Fibroblast of upper back skin (primary cell): ENCODE measurements at places on chromosomes 5 and 9.

GRCh38 chr9:98549401-98549800 is 159.3 kb downstream of the GABBR2 start:
- DNase-seq: no peak

- no peak for DNase-seq
Measured at GRCh38 chr9:120315154-120315553, 264.8 kb downstream of the CDK5RAP2 start.

GRCh38 chr5:175712681-175713085 is 54.8 kb downstream of the HRH2 start:
- DNase-seq: no peak

DNA sequence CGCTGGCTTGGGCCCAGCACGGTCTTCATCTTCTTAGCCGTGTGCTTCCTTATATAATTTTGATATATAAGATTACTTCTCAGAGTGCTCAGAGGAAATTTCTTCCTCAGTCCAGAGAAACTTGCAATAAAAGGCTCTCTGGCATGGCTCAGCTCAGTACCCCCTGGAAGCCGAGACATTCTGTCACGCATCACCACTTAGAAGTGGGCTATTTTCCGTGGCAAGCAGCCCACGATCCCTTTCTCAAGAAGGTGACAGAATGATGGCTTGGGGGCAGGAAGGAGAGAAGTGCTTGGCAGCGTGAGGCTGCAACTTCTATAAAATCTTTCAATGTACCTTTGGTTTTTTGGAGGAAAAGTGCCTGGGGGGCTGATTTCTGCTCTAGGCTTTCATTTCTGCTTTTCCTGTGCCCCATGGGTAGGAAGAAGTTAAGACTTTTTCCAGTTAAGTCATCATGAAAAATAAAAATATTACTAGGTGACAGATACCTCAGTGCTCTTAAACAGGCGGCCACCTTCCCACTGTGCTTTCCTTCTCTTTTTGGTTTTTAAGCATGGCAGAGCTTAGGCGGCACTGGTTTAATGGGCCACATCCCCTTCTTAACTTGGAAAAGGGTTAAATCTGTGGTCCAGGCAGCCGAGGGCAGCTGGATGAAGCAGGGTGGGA is 104.6 kb downstream of the MVB12B start:
- no peak for DNase-seq

- DNase-seq: peak; percentile 28
Measured at GRCh38 chr5:43680286-43680685, 77.3 kb downstream of the NNT start.

- DNase-seq: peak; percentile 30
Measured at GRCh38 chr5:27568811-27569210, 530.4 kb upstream of the CDH9 start.

DNA sequence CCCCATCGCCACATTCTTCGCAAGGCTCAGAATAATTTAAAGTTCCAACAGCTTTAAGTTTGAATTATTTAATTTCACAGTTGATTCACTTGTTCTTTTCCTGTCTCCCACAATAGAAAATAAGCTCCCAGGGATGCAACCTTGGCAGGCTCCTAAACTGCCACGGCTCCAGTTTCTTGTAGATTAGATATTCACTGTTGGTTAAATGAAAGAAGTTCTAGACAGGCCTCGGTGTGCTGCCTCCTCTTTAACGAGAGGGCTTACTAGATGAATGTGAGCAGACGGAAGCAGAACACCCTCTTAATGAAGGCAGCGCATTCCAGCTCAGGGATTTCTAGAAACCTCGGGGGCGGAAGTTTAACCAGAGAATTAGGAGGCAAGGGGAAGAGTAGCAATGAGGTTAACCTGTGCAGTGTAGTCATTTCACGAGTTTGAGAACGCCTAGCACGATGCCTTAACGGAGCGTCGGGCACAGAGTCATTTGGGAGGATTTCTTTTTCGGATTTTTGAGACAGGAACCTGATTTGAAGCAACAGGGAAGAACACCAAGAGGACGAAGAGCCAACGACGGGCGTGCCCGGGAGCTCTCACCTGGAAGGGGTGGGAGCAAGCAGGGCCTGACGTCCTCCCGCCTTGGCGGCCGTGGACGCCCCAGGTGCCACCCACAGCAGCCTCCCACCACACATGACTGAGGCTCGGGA is 637 bp upstream of the SMC5 start:
- peak; percentile 71 for DNase-seq

- no peak for DNase-seq
Measured at GRCh38 chr5:122774519-122774860, 390 bp upstream of the SNX2 start.

- no peak for DNase-seq
Measured at GRCh38 chr5:112729630-112730029, 8.1 kb upstream of the APC start.

GRCh38 chr9:35490155-35490909 is 421 bp downstream of the RUSC2 start:
- no peak for DNase-seq

GRCh38 chr5:171599411-171599810 is 180.0 kb downstream of the FGF18 start:
- DNase-seq: no peak

DNA sequence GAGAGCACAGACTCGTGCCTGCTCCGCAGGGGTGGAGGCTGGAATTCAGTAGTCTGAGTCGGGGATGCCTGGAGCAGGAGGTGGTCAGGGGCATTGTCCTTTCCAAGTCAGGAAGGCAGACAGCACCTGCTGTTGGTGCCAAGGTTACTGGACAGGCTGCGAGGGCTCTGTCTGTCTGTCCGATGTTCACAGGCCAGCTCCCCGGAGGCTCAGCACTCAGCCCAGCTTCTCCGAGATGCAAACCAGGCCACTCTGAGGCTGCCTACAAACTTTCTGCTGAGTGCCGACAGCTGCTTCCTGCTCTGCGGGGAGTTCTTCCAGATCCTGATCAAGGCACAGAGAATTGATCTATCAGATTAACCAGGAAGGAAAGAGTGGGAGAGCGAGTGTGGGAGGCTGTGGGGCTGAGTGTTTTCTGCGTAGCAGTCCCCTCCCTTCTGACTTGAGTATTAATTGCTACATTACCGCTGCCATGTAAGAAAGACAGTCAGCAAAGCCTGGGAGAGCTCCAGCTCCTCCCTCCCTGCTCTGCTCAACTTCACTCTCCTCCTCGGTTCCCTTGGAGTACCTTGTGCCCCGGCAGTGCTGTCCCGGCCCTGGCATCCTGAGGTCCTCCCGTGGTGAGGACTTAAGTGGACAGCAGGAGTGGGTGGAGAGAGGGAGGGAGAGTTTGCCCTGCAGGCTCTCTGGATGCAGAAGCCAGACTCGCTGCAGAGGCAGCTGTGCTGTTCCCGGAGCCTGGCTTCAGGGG is 36.0 kb downstream of the KCNMB1 start:
- DNase-seq: no peak

- DNase-seq: peak; percentile 10
Measured at GRCh38 chr9:131585375-131585774, 40.1 kb downstream of the PRRT1B start.

DNA sequence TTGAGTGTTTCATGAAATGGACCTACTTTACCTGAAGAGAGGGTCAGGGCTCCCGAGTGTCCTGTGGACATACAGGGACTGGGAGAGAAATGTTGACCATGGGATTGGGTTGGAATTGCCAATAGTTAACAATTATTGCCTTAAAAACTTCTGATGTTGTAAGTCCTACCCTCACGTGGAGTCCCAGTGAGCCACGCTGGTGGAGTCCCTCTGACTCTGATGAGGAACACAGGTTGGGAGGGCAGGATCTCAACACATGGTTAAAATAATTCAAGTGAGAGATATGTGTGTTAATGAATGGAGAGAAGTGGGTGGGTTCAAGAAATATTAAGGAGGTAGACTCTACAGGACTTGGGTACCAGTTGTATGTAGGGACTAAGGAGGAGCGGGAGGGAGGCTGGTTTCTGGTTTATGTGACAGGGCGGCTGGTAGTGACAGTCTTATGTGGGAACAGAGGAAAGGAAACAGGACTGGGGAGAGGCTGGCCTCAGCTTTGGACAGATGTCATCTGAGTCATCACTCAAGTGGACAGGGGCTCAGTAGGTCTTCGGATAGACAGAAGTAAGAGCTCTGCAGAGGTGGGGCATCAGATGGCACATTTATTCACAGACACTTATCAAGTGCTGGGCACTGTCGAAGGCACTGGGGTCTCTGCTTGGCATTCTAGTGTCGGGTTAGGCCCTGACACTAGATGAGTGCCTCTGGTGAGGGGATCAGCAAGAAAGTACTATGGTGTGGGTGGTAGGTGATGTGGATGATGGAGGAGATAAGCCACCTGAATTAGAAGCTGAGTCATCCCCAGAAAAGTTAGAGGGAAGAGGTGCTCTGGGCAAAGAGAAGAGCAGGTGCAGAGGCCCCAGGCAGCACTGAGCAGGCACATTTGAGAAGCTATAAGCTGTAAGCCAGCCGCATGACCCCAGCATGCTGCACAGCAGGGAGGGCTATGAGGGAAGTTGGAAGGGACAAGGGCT is 27.2 kb downstream of the MAML1 start:
- DNase-seq: no peak

DNA sequence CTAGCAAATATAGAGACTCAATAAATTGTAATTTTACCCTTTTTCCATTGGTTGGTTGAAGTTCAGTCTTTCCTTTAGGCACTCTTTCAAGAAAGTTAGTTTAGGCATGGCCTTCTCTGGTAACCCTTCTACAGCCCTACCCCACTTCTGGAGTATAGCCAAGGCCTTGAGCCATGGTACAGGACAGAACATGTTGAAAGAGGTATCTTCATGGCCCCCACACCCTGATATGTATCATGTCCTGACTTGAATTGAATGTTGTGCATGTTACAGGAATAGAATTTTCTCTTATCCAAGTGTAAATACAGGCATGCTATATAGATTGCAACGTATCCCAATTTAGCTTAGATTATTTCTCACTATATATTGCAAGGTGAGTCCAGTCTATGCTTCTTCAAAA is 175.6 kb downstream of the CD180 start:
- no peak for DNase-seq

DNA sequence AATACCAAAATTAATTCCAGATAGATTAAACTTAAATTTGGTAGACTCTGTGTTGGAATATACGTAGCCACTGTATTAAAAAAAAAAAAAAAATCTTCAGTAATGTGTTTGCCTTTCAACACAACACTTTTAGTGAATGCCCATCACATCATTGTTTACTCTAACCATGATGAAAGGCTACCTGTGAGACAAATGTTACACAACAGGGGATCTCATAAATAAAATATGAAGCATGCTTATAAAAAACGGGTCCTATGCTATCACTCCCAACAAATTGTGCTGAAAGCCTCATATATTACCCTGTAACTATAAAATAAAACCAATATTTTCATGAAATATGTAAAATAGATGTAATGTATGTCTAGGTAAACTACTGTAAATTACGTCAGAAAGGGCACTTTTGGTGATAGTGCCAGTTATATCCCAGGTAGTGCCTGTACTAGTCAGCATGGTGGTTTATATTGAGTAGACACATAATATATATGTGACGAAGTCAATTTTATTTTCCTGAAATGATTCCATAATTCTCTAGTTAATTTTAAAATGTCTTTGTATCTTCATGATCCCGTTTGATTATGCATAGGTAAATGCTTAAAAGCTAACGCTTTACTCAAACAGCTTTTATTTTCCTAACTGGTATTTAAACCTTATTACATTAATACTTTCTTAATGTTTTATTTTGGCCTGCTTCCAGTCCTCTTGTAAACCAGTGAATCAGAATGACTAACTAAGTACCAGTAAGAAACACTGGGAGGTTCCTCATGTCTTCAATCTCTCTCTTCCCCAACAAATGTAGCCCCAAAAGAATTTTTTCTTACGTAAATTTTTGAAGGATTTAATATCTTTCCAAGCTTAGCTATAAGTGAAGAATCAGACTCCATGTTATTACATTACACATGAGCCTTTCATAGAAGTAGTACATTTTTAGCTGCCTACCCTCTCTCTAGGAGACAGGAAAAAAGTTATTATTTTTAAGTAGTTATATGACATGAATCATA is 420.3 kb downstream of the GABRG2 start:
- peak; percentile 62 for DNase-seq

- DNase-seq: no peak
Measured at GRCh38 chr5:143230676-143230996, 172.8 kb downstream of the NR3C1 start.

DNA sequence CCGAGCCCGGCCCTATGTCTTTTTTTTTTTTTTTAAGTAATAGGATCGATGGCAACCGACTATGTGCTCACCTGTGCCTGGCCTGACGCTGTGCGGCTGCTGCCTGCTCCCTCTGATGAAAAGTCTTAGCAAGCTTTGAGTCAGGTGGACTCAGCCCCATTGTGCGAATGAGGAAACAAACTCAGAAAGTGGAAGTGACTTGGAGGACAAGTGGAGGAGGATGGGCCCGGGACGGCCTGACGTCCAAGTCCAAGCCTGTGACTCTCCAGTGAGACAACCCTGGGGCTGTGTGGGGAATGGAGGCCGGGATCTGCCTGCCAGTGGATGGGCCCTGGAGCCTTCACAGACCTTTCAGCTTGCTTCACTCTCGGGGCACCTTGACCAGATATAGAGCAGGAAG is 57.9 kb downstream of the EXD3 start:
- no peak for DNase-seq

DNA sequence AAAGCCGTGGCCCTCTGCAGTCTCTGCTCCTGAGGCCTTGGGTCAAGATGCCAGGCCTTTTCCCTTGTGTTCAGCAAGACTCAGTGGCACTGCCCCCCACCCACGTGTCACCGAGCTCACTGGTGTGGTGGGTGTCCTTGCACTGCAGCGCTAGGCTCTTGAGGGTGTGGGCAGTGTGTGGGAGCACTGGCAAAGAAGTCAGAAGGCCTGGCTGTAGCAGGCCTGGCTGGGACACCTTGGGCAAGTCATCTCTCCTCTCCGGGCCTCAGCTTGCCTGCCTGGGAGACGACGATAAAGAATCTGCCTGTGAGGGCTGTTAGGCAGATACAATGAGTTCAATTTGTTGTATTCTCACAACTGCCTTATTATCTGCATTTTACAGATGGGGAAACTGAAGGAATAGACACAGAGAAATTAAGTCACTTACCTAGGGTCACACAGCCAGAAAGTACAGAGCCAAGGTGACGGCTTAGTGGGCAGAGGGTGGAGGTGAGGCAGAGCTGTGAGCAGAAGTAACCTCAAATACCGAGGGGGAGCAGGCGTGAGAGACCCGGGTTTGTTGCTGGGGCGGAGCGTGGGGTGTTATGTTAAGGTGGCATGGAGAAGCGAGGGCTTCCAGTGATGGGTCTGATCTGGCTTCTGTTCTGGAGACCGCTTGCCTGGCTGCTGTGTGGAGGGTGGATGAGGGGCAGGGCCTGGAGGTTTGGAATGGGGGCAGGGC is 1.4 kb downstream of the TSPAN17 start:
- DNase-seq: no peak

GRCh38 chr9:100525563-100525962 is 52.3 kb upstream of the CAVIN4 start:
- peak; percentile 7 for DNase-seq

- no peak for DNase-seq
Measured at GRCh38 chr5:80884086-80884813, 75.9 kb upstream of the RASGRF2 start.

DNA sequence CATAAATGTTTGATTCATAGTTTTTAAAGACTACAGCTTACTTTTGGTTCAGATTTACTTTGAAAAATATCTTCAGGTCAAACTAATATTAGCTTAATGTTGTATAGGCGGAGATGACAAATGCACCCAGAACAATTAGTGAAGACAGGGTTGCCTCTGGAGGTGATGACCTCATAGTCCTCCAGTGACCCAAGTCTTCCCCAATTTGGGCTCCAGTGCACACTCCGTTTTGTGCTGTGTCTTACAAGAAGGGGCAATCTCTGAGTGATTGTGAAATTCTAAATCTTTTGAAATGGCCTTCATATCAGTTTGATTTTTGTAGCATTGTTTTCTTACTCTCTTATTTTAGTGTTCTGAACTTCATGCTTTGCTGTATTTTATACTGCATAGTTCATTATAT is 57.6 kb downstream of the DENND4C start:
- DNase-seq: no peak

GRCh38 chr9:97769208-97769607 is 72.1 kb upstream of the XPA start:
- DNase-seq: no peak
